Tongue (tissue), 3 donors: ENCODE measurements at places on chromosomes 7 and 10.

GRCh38 chr7:19210893-19211413 lies 65.7 kb upstream of the FERD3L start:
- DNase-seq, result no peak

GRCh38 chr10:44973323-44974081 lies 5.1 kb downstream of the DEPP1 start:
- no peak for DNase-seq

- DNase-seq, result no peak
Observed at GRCh38 chr10:133364645-133365431, 7.0 kb upstream of the FUOM start.

DNA sequence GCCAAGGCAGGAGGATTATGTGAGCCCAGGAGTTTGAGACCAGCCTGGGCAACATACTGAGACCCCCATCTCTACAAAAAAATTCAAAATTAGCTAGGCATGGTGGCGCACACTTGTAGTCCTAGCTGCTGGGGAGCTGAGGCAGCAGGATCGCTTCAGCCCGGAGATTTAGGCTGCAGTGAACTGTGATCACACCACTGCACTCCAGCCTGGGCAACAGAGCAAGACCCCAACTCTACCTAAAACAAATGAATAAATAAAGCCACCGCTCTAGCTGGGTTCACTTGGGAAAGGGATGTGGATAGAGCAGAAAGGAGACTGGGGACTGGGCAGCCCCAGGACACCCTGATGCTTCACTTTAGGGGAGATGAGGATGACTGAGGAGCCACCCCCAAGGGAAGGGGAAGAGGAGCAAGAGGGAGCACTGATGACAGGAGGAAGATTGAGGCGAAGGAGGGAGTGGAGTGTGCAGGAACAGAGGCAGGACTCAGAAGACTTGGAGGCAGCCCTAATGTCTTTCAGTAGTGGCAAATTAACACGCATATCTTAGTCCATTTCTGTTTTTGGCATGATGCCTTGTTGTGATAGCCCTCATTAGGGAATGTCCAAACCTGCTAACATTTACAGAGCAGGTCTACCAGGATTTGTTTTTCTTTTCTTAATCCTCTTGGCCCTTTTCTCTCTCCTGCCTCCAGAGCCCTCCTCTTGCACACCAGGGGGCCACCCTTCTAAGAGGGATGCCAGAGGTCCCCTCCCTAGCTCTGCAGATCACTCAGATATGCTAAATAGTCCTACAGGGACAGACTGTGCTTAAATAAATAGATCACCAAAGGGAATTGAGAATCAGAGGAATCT lies 88.3 kb downstream of the C10orf105 start:
- no peak for DNase-seq

- no peak for DNase-seq
Observed at GRCh38 chr7:68853254-68853653, 745.0 kb upstream of the AUTS2 start.

- DNase-seq, result no peak
Observed at GRCh38 chr10:97086530-97086929, 99.2 kb downstream of the SLIT1 start.

DNA sequence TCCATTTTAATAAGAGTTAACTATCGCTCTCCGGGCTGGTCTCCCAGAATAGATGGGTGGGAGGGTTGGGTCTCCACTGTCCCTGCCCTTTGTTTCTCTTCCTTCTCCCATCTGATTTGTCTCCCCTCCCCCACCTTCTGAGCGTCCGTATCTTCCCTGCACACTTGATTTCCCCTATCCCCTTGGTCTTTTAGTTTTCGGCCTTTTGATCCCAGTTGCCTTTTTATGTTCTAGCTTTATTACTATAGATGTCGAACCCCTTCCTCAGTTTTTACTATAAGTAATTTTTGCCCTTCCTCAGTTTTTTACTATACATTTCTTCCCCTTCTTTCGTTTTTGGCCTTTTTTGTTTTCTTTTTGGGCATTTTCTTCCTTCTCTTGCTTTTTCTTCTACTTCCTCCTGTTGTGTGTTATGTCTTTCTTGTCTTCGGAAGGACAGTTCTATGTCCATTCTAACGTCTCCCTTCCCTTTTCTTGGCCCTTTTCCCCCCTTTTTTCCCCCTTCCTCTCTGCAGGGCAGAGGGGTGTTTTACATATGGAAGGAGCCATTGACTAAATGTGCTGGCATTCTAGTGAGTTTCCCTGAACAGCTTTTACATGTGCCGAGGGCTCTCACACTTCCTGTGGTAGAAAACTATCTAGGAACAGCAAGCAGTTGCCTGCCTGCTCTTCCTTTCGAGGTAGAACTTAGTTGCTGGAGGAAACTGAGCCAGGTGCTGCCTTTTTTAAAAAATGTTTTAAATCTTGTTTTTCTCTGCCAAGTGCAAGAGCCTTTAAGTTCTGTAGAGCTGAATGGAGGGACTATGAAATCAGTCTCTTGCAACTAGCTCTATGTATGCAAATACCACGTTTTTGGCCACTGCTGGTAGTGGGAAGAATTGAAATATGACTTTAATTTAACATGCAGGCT lies 2.8 kb downstream of the TET1 start:
- DNase-seq, result peak; percentile 57

- DNase-seq, result no peak
Observed at GRCh38 chr7:81573128-81573527, 196.7 kb downstream of the HGF start.

DNA sequence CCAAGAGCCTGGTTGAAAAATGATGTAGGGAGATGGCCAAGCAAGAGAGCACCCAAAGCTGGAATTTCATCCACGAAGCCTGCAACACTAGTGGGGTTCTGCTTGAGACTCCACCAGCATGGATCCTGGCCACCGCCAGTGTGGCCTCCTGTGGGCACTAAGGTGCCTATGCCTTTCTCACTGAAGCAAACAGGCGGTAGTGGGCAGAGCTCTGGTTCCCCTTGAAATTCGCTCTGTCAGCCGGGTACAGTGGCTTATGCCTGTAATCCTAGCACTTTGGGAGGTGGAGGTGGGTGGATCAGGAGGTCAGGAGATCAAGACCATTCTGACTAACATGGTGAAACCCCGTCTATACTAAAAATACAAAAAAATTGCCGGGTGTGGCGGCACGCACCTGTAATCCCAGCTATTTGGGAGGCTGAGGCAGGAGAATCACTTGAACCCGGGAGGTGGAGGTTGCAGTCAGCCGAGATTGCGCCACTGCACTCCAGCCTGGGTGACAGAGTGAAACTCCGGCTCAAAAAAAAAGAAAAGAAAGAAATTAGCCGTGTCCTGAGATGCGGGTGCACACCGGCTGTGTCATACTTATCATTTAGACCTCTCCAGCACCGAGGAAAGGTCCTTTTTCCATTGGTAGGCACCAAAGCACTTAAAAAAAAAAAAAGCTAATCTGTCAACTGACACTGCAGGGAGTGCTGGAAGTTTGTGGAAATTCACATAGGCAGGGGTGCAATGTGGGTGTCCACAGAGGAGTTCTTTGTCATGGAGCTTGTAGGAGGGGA lies 28.3 kb downstream of the CCM2 start:
- DNase-seq, result no peak

GRCh38 chr10:19872504-19873271 lies 56.5 kb downstream of the PLXDC2 start:
- DNase-seq, result no peak

- peak; percentile 76 for DNase-seq
Observed at GRCh38 chr7:29146888-29147609, 712 bp upstream of the CPVL start.

GRCh38 chr10:60737242-60737641 lies 41.0 kb upstream of the CDK1 start:
- no peak for DNase-seq

- no peak for DNase-seq
Observed at GRCh38 chr7:145884716-145885514, 231.7 kb upstream of the CNTNAP2 start.

GRCh38 chr7:146417176-146417575 lies 300.6 kb downstream of the CNTNAP2 start:
- no peak for DNase-seq

DNA sequence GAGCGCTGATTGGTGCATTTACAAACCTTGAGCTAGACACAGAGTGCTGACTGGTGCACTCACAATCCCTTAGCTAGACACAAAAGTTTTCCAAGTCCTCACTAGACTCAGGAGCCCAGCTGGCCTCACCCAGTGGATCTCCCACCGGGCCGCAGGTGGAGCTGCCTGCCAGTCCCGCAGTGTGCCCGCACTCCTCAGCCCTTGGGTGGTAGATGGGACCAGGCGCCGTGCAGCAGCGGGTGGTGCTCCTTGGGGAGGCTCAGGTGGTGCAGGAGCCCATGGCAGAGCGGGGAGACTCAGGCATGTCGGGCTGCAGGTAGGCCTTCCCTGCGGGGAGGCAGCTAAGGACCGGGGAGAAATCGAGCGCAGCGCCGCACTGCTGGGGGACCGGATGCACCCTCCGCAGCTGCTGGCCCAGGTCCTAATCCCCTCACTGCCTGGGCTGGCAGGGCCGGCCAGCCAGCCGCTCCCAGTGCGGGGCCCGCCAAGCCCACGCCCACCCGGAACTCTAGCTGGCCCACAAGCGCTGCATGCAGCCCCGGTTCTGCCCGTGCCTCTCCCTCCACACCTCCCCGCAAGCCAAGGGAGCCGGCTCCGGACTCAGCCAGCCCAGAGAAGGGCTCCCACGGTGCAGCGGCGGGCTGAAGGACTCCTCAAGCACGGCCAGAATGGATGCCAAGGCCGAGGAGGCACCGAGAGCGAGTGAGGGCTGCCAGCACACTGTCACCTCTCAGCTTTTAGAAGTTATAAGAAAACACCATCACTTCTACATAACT lies 128.9 kb downstream of the ZNF438 start:
- no peak for DNase-seq

DNA sequence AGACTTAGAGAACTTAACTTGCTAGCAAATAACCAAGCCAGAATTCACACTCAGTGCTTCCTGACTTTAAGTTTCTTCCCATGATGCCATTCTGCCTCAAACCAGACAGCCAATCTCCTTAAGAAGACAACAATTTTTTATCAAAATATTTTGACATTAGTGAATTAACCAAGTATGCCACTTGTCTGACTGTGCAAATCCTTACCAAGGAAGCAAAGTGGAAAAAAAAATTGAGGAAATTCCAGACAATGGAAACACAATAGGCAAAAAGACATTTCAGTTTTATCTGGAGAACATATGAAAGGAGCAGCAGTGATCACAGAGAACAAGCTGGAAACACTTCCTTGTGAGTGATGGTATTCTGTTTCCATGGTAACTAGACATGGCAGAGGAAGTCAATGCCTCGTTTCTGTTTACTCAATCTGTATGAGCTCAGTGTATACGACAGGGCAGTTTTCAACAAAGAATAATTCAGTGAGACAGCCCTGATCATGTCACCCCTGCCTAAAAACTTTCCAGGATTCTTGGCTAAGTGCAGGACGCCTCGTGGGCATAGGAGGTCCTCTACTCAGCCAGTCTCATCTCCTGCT lies 114.2 kb downstream of the DYNC1I1 start:
- peak; percentile 40 for DNase-seq

- DNase-seq, result peak; percentile 62
Observed at GRCh38 chr10:119375574-119376272, 166.8 kb downstream of the RGS10 start.

DNA sequence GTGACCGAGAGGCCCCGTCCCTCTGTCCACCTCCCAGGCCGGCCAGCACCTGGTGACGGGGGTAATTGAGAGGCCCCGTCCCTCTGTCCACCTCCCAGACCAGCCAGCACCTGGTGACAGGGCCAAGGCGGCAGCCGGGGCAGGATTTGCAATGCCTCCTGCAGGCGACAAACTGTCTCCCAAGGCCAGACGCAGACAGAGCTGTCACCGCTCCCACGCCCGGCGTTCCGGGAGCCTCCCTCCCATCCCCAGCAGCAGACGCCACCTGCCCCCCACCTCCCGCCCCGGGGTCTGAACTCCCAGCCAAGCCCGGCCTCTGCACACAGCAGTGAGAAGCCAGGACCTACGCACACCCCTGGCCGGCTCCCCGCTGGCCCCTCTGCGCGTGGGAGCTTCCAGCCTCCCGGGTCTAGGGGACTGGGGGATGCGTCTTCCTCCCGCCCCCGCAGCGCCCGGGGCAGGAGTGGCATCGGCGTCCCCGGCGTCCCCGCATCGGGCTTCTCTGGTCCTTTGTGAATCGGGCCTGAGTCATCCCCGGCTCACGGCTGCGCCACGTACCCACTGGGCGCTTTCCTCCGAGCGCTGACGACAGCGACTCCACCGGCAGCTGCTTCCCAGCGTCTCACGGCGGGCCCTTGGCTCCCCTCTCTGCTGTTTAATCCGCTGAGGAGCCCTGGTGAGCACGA lies 95.1 kb upstream of the DIP2C start:
- peak; percentile 81 for DNase-seq

DNA sequence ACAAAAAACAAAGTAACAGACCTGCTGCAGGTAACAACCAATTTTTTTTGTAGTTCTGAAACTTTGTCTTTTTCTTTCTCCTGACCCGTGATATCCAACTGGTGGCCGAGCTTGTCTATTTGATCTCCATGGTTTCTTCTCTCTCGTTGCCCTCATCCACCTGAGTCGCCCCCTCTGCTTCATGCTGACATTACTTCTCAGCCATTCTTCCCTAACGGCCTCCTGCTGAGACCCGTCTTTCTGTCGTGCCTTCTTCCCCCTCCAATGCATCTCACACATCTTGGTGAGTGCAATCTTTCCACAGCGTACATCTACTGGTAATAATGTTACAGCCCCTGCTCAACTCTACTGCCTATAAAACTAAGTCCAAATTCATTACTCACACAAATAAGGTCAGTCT lies 352.9 kb downstream of the RNLS start:
- DNase-seq, result no peak

DNA sequence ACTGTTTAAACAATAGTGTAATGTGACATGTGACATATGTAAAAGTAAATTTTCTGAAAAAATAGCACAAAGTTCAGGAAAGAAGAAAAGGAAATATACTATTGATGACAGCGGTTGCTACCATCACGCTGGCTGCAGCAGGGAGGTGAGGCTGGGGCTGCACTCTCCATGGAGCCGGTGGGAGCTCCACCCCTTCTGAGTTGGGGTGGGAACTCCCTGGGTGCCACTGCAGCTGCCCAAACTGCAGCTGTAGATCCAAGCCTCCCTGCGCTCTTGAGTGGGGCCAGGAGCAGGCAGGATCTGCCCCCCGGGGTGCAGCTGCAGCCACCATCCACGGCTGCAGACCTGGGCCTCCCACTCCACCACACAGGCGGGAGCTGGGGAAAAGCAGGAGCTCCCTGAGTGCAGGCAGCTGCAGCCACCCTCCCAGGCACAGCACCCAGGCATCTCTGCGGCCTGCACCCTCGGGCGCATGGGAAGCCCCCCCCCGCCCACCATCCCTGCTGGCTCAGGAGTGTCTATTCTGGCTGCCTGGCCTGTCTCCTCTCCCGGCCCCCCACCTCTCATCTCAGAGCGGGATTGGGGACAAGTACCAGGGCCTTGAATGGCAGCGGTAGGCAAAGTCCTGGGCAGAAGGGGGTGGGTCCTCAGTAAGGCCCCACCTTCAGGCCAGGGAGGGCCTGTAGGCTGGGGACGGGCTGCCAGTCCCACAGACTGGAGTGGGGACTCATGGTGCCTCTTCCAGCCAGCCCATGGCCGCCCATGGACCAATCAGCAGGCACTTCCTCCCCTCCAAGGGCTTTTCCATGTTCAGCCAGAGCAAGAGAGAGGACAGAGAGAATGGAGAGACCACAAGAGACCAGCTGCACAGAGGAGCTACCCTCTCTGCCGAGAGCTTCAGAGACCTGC lies 50.1 kb downstream of the TNS3 start:
- DNase-seq, result no peak
